ENCODE measurements at places on chromosomes 4 and X. TPM values are rescaled to one million over a fixed set of nuclear protein-coding genes. Genes with fewer than 3 reads are reported as not detected.

The PAK3 gene
- total RNA-seq: 24.5 TPM

The C4orf51 gene
- total RNA-seq: not detected

The SERTM2 gene
- not detected for total RNA-seq

The KLHL15 gene
- total RNA-seq: 6.0 TPM

The XAGE1A gene
- not detected for total RNA-seq

The ESX1 gene
- not detected for total RNA-seq

The XAGE1B gene
- not detected for total RNA-seq

The STPG2 gene
- total RNA-seq: 0.33 TPM

The ARMCX6 gene
- total RNA-seq: 38.3 TPM

The OTUD6A gene
- not detected for total RNA-seq

The INTS12 gene
- total RNA-seq: 21.4 TPM

The NWD2 gene
- total RNA-seq: not detected

The INPP4B gene
- 29.7 TPM for total RNA-seq

The TASL gene
- total RNA-seq: 4.4 TPM

The MAB21L2 gene
- 0.16 TPM for total RNA-seq

The CXCL5 gene
- 0.57 TPM for total RNA-seq

The ARHGAP36 gene
- not detected for total RNA-seq

The PRSS12 gene
- total RNA-seq: not detected

The P2RY8 gene
- 5.0 TPM for total RNA-seq

Data from aorta (tissue), 5 donors.